ENCODE measurements at places on chromosomes 4 and X.

DNA sequence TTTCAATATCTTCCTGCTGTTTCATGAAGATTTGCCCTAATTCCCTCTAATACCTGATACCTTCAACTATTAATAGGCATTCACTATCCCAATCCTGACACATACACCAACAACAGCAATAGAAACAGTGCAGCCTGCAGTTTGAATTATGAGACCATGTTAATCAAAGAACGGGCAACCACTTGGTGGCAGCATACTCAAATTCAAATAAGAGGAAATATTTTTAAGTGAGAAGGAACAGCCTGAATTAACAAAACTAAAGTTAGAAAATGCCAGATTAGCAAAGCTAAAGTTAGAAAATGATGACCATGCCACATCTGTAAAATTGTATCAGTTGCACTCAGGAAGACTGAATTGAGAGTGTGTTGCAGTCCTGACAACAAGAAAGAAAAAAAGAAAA is 204.9 kb downstream of the SMARCA1 start:
- no peak for DNase-seq

- no peak for DNase-seq
Measured at GRCh38 chrX:71367396-71367795, 1.2 kb downstream of the TAF1 start.

DNA sequence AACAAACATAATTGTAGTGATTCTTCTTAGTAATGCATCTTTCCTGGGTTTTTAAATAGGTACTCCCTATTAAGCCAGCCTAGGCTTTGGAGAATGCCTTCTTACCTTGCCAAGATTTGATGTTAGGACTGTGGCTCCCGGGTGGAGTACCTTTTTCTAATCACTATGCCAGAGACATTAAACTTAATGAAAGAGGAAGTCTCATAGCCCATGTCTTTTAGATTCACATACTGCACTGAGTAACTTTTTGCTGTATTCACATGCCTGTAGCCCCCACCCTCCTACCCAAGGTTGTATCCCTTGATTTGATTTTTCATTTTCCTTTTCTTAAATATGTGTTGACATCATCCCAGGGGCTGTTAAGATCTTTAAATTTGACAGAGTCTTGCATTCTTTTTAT is 104.2 kb upstream of the TLR2 start:
- no peak for DNase-seq

DNA sequence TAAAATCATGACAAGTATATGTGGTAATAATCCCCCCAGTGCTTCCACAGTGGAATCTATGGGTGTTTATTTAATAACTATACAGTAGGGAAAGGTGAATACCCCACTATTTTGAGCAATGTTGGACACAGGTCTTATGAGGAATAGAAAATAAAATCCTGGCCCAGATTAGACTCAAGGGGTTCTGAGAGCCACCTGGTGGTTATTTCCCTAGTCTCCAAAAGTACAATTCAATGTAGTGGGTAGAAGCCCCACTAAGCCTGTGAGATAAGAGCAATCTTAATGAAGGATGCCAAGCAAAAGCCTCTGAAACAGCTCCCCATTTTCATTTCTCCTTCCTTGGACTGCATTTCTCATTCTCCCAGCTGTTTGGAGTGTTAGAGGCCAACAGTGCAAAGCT is 328.2 kb upstream of the NR3C2 start:
- DNase-seq, result no peak

DNA sequence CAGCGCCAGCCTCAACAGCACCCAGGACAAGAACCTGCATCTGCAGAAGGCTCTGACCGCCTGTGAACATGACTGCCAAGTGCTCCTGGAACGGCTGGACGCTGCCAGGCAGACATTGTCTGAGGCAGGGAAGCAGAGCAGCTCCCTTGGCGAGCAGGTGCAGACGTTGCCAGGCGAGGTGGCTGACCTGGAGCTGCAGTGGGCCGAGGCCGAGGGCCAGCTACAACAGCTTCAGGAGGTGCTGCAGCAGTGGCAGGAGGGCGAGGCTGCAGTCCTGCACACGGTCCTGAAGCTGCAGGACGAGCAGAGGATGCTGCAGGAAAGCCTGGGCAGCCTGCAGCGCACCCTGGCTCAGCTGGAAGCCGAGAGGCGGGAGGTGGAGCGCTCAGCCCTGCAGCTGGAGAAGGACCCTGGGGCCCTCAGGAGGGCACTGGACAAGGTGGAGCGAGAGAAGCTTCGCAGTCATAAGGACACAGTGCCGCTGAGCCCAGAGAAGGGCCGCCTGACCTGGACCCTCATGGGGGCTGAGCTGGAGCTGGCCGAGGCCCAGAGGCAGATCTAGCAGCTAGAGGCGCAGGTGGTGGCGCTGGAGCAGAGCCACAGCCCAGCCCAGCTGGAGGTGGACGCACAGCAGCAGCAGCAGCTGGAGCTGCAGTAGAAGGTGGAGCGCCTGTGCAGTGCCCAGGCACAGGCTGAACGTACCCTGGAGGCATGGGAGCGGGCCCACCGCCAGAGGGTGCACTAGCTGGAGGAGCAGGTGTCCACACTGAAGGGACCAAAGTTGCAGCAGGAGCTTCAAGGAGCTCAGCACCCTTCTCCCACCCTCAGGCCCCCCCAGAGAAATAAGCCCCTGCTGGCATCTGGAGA is 16.4 kb downstream of the SMIM10L2A start:
- DNase-seq, result no peak

GRCh38 chrX:43504394-43504793 is 151.7 kb upstream of the MAOA start:
- DNase-seq, result no peak

DNA sequence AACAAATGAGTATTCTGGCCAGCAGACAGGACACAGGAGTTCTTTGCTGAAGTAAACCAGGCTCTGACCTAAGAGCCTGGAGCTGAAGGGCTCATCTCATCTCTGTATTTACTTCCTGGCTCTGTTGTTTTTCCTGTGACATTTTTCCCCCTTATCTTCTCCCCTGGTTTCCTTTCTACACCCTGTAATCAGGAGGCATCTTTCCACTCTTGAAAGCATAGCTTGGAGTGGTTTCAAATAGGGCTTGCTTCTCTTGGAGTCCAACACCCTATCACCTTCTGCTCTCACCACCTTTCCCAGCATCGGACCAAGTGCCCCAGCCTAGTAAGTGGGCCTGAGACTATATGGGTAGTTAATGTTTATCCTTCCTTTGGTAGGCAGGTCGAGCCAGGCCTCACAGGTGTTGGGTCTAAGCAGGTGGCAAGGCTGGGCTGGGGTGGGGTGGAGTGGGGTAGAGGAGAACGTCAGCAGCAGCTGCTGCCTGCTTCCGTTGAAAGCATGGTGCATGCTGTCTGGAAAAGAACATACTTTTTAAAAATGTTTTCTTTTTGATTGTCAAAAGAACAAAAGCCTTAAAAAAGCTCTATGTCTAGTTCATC is 1.2 kb downstream of the DRP2 start:
- no peak for DNase-seq

DNA sequence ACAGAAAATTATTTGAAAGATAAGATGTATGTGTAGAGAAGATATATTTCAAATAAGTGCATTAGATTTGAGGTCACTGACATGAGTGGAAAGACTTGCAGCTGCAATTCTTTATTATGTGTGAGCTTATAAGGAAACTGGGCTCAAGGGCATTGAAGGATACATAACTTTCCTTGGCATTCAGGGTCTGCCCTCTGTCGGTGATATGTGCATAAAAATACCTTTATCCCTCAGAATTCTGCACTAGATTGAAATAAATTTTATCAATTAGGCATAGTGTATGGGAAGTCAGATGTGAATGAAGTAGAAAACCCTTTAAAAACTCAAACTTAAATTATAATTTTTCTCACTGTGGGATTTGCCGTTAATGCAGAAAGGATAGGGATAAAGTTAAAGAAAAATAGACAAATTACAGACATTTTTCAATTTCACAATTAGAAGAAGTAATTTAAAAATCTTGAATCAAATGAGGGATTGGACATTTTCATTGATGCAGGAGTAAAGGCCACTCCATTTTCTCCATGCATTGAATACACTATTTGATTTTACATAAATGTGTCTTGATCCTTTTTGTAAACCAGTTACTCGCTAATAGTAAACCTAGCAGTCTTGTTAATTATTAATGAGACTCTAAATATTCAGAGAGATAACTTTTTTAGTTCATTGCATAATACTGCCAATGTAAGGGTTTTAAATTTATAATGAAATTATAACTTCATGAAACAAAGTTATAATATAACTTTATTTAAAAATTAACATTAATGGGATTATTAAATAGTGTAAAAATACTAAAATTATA is 21.0 kb upstream of the ETNPPL start:
- DNase-seq, result no peak

DNA sequence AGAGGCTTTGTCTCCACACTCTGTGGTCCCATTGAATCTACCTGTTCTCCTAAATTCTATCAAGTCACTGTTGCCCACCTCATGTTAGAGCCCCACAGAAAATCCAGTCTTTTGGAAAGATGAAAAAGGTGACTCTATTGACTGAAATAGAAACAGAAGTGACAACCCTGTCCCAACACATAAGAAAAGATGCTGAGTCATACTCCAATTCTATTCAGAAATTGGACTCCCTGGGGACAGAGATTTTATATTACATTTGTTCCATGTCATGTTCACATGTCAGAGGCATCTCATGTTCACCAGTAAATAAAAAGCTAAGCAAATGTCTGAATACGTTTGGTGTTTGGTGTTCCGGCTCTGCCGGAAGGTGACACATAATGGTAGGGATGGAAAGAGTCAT is 2.9 kb upstream of the GRPR start:
- DNase-seq, result no peak

GRCh38 chr4:113051361-113051760 is 1.9 kb downstream of the ANK2 start:
- no peak for DNase-seq

GRCh38 chr4:36322921-36323354 is 41.5 kb downstream of the DTHD1 start:
- DNase-seq, result no peak

DNA sequence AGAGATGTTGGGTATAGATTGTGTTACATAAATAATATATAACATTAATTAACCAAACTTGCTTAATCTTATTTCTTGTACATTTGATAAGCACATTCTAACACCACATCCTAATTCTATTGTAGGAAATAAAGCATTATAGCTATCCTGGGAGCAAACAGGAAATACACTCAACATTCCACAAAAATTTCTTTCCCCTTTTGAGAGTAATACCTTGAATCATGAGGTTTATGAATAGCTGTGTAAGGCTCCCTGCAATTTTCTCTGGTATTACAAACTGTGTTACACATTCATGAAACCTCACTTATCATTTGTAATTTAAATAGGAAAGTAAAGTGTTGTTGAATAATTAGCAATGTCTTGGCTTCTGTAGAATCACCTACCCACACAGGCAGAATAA is 95.1 kb downstream of the TMEM47 start:
- DNase-seq, result no peak

DNA sequence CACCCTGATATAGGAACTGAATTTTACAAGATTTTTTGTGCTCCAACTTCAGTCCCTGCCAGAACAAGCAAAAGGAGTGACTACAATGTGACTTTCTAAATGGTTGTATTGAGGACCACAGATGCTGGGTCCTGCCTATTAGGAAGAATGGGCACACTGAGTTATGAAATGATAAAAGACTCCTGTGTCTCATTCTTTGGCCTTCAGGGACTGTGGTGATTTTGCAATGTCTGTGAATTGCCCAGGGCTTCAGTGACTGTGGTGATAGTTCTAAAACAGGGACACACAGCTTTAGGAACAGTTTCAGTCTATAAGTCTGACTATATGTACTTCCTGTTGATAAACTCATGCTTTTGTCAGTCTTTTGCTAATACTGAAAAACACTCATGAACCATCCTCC is 210.2 kb downstream of the DMD start:
- no peak for DNase-seq

- no peak for DNase-seq
Measured at GRCh38 chrX:22366906-22367305, 94.2 kb downstream of the CBLL2 start.

DNA sequence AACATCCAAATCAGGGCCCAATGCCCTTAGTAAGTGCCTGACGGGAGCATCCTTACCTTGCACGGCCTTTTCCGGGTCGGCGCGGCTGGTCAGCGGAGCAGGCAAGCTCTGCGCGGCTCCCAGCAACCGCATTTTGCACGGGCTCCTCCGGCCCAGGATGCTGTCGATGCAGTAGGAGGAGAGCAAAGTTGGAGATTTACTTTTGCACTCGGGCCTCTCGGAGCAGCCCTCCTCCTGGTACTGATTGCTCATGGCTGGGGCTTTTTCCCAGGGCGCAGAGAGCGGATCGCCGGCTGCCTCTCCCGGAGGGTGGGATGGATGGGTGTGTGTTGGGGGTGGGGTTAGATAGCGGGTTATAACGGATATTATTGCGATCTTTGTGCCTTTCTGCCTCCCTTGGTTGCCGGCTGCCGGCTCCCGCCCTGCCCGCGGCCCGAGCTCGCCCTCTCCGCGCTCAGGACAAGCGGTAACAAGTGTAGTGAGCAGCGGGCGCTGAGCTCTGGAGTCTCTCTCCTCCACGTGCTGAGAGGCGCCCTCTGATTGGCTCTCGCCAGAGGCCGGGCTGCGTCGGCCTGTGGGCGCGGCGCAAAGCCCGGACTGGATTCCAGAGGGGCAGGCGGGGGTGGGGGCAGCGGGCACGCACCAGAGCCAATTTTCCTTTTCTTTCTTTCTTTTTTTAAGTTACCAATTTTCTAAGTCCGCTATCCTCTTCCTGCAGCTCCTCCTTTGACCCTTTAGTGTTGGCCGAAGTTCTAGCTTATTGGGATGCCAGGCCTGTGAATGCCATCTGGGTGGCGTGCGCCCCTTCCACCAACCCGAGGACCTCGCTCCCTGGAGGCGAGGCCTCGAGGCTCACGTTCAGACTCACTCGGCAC is at the start of gene ARX:
Gene ARX (minus strand): TSS at position 480 of the 875 bp plus-strand sequence. CDS start 228 bp downstream, at position 252.
- no peak for DNase-seq

Data from esophagus squamous epithelium (tissue), 5 donors.